ENCODE measurements at places on chromosomes 11 and 22.
A peak's percentile ranks its signal among the peaks of the same experiment; 100 is the strongest.

- DNase-seq, result no peak
These were observed 172.0 kb upstream of the NTM start for GRCh38 chr11:131198161-131199014.

DNA sequence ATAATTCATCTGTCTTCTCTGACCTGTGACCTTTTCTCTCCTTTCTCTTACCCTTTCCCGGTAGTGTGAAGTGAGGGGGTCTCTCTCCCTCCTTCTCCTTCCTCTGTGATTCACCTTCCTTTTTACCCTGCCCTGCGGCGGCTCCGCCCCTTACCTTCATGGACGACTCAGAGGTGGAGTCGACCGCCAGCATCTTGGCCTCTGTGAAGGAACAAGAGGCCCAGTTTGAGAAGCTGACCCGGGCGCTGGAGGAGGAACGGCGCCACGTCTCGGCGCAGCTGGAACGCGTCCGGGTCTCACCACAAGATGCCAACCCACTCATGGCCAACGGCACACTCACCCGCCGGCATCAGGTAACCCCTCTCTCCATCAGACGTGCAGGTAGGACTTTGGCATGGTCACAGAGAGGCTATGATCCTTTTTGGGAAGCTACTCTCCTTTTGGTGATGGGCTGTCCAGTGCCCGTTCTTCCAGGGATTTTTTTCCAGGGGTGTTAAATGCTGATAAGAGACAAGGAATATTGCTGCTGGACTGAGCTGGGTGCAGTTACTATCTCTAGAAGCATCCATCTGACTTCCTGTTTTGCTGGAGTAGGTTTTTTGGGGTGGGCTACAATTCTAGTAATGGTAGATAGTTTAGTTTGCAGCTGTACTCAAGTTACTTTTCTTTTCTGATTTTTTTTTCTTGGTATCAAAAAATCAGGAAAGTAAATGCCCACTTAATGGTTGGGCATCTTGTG, 29.9 kb downstream of the CTNND1 start:
- DNase-seq, result no peak

GRCh38 chr11:120657306-120658070, 145.9 kb downstream of the GRIK4 start:
- peak; percentile 39 for DNase-seq

- DNase-seq, result no peak
These were observed 367.6 kb upstream of the DDI1 start for GRCh38 chr11:103668859-103669258.

DNA sequence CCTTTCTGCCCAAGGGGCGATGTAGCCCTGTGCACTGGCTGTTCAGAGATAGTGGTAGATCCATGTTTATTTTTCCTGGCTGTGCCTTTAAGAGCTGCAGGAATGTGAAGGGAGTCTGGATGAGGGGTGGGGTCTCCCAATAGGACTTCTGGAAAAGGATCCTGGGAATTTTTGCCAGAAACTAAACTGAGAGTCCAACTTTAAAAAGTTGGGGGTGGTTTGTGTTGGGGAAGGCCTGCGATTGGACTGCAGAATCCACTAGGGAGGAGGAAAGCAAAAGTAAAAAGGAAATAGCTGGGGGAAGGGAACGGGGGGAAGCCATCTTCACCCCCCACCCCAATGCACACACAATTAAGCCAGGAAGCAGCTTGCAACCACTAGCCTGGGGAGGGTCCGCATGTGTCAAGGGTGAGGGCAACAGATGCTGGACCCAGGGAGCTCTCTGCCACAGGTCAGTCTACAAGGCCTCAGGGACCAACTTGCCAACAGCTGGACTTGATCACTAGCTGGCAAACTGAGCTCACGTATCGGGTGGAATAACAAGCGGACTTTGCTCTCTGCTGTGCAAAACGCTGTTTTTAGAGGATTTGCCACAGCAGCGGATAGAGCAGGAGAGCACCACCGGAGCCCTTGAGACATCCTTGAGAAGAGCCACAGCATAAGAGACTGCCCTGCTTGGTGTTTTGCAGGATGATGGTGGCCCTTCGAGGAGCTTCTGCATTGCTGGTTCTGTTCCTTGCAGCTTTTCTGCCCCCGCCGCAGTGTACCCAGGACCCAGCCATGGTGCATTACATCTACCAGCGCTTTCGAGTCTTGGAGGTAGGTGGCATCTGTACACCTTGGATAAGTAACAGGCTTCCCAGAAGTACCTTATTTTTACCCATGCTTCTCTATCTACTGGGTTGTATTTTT, at the start of gene OLFML1:
OLFML1 (plus strand) TSS at position 321 of the 912 bp plus-strand sequence; CDS start at position 691, 370 bp downstream.
- DNase-seq, result no peak

DNA sequence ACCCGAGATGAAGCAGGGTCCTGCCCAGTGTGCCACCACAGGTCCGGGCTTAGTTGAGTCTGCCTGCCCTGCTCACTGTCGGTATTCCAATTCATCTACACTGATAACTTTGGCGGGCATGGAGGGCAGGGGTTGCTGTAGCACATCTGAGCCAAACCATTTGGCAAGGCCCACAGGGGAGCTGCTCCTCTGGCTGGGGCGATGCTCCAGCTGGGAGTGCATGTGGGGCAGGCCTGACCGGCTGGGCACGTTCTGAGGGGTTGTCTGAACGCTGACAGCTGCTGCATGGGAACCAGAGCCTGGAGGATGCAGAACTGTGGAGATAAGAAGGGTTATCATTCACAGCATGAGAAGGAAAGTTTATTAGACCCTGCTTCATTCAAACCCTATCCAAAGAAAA, 40.4 kb downstream of the DRG1 start:
- no peak for DNase-seq

DNA sequence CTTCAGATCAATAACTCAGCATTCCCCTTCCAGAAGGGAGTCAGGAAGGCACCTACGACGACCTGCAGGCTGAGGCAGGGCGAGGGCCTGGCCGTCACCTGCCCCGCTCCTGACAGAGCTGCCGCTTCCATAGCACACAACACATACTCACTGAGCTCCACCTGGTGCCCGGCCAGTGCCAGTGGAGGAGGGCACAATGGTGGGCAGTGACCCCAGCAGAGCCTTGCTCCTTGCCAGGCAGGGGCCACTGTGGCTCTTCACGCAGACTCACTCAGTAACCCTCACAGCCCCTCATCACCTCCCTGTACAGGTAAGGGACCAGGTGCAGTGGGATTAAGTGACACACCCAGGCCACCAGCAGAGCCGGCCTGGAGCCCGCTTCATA, 24.6 kb downstream of the LRFN4 start:
- no peak for DNase-seq

GRCh38 chr11:125210066-125210465, 45.5 kb downstream of the PKNOX2 start:
- DNase-seq, result no peak

- no peak for DNase-seq
These were observed 224.3 kb upstream of the PITPNB start for GRCh38 chr22:28143241-28143865.

DNA sequence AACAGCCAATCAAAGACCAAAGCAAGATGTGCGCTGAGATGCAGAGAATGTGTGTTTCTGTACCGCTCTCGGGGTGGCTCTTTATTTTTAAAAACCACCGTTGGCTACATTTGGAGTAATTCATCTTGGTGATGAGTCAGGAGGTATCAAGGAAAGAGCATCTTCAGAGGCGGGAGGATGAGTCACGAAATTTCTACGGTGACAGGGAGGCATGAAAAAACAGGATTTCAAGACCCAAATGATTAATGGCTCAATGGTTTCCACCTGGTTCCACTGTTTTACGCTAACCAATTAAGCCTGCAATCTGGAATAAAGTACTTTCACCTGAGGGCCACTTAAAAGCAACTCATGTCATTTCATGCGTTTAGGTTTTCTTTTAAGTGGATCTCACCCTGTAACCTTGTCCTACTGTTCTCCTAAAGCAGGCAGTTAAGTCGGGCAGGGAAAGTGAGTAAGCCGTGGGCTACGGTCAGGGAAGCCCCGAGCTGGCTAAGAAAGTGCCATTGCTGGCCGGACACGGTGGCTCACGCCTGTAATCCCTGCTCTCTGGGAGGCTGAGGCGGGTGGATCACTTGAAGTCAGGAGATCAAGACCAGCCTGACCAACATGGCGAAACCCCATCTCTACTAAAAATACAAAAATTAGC, 74.6 kb downstream of the CELSR1 start:
- DNase-seq, result no peak

DNA sequence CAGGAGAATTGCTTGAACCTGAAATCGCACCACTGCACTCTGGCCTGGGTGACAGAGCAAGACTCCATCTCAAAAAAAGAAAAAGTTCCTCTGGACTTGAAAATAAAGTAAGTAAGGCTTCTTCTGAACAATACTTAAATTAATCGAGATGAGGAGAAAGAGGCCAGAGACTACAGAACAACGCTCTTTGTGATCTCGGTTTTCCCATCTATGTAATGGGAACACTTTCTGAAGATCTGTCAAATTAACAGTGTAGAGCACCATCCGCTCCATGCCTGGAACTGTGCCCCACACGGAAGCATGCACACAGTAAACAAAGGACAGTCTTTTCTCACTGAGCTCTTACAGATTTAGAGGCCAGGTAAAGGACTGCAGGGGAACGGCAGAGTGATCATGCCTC, 9.1 kb downstream of the AP1B1 start:
- no peak for DNase-seq

GRCh38 chr22:37808294-37808657, 542 bp downstream of the GCAT start:
- no peak for DNase-seq

DNA sequence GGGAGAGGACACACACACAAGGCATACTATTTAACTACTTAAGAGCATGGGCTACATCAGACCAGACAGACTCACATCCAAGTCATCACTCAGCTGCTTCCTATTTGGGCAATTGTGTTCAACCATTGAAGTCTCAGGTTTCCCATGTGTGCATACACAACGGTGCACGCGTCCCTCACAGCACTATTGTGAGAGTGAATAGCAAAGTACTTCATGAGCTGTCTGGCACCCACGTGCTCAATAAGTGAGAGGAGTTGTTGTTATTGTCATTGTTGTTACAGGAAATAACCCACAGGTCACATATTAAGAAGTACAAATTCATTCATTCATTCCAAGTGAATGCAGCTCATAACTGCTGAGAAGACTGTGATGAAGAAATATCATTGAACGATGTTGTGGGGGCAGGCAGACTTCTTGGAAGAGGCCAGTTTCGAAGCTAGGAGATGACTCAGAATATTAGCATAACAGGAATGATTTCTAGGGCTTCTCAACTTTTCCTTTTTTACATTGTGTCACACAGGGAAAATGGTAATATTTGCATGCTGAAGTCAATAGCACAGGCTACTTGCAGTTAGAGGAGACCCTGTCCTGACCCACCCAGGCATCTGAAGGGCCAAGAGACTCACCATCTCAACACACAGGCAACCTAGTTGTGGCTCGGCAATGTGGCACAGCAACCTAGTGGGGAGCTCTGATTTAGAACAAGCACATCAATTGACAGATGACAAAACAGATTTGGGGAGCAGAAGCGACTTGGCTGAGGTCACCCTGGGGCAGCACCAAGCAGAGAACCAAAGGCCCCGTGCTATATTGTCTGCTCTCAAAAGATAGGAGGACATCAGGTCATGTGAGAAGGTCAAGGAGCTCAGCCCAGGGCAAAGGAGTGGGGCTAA, 606.0 kb downstream of the BUD13 start:
- no peak for DNase-seq

- DNase-seq, result no peak
These were observed 24.3 kb downstream of the SUSD2 start for GRCh38 chr22:24205438-24206195.

- DNase-seq, result no peak
These were observed 76.4 kb downstream of the LIF start for GRCh38 chr22:30170129-30170528.

- peak; percentile 53 for DNase-seq
These were observed 13.2 kb downstream of the OTUB1 start for GRCh38 chr11:63999349-64000025.

GRCh38 chr11:114158421-114158820, 98.9 kb downstream of the ZBTB16 start:
- DNase-seq, result no peak

DNA sequence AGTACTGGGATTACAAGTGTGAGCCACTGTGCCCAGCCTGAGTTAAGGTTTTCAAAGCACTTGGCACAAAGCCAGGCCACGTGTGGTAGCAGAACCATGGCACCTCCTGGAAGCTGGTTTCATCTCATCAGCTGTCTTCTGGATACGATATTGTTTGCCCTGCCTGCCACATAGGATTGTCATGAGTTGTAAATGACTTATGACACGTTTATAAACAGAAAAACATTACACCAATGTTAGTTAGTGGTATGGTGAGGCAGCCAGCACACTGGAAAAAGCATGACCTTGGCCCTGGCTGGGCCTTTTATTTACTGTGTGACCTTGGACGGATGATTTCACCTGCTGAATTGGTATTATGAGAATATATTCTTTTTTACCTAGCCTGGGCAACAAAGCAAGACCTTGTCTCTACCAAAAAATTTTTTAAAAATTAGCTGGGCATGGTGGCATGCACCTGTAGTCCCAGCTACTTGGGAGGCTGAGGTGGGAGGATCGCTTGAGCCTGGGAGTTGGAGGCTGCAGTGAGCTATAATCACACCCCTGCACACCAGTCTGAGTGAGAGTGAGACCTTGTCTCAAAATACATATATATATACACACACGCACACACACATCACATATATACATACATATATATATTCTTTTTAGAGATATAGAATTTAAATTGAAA, 24.0 kb upstream of the MYH9 start:
- DNase-seq, result no peak
